ENCODE measurements at places on chromosomes 13 and 19.

GRCh38 chr13:89968470-89968869, 1379.0 kb upstream of the MIR17HG start:
- DNase-seq: no peak

DNA sequence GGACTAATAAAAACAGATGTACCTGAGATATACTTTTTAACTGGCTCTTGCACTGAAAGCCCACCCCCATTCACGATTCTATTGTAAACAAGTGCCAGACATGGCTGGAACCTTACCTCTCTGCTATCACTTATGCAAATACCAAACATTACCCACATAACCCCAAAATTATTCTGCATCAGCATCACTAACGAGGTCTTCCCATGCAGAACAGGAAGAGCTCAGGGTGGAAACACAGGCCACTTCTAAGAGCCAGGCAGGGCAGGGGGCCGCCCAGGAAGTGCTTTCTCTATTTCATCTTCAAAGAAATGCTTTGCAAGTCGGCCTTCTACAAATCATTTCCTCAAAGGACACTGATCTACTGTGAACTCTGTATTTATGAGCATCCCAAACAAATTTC, 7.3 kb downstream of the IRS2 start:
- DNase-seq: no peak

DNA sequence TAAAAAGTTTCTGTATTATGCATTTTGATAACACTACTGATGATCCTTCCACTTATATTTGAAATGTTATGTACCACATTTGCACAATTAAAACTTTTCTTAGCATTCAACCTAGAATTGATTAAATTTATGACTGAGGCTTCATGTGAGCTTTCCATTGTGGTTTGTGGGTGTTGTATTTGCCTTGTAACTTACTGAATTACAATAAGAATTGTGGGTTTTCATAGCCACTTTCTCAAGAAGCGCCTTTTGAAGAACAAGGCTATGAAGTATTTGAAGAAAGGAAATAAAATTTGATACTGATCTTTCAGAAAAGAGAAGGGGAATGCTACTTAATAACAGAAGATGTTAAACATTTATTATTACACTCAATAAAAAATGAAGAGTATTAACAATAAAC, 7.0 kb upstream of the TEX26 start:
- no peak for DNase-seq

- DNase-seq: no peak
These were observed 9.9 kb upstream of the CEACAM20 start for GRCh38 chr19:44539236-44539826.

- no peak for DNase-seq
These were observed 50.9 kb downstream of the PEPD start for GRCh38 chr19:33470686-33471085.

GRCh38 chr13:48511621-48512230, 21.2 kb downstream of the RCBTB2 start:
- no peak for DNase-seq

- no peak for DNase-seq
These were observed 17.9 kb upstream of the LILRB1 start for GRCh38 chr19:54612428-54612827.

- DNase-seq: no peak
These were observed 282.5 kb downstream of the ATP8A2 start for GRCh38 chr13:25654322-25654721.

GRCh38 chr19:40630571-40631160, 29.5 kb downstream of the LTBP4 start:
- no peak for DNase-seq

GRCh38 chr19:50646074-50646807, 3.0 kb upstream of the C19orf81 start:
- no peak for DNase-seq

- no peak for DNase-seq
These were observed 86.4 kb downstream of the CRYL1 start for GRCh38 chr13:20439261-20439660.

- no peak for DNase-seq
These were observed 31.1 kb downstream of the ZNF146 start for GRCh38 chr19:36246006-36246481.

GRCh38 chr19:42466521-42467182, 23.9 kb upstream of the CXCL17 start:
- DNase-seq: no peak

GRCh38 chr13:45490068-45490467, 25.3 kb downstream of the COG3 start:
- no peak for DNase-seq

DNA sequence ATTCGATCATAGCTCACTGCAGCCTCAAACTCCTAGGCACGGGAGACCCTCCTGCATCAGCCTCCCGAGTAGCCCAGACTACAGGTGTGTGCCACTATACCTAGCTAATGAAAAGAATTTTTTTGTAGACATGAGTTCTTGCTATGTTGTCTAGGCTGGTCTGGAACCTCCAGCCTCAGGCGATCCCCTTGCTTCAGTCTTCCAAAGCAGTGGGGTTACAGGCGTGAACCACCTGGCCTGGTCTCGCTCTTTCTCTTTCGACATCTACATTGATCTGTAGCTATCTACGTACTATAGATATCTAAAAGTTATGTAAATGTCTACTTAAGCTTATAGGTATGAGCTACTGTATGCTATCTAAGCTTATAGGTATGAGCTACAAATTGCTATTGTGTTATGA, 32.4 kb downstream of the NUMBL start:
- DNase-seq: no peak

DNA sequence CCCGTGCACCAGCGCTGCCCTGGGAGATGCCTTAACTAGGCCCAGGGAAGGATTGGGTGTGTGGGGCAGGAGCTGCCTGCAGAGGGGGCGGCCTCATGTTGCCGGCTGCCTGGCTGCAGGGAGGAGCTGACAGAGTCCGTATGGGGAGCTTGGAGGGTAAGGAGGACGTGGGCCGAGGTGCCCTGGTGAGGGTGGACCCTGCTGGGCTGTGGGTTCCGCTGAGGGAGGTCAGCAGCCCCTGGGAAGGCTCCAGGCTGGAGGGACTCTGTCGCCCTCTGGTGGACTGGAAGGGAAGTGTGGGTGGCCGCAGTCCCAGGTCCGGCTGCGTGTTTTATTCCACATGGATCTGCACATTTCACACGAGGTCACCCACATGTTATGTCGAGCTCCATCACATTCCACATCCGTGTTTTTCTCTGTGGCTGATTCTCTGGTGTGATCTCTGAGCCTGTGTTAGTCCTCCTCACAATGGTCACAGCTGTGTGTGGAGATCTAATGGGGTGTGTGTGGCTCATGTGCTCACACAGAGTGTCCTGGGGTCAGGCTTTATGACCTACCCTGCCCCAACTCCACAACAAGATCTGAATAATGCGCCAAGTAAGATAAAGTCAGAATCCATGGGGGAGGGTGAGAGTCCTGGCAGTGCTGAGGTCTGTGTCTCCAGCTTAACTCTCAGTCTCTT, 1.8 kb upstream of the CEACAM8 start:
- DNase-seq: peak; percentile 53

DNA sequence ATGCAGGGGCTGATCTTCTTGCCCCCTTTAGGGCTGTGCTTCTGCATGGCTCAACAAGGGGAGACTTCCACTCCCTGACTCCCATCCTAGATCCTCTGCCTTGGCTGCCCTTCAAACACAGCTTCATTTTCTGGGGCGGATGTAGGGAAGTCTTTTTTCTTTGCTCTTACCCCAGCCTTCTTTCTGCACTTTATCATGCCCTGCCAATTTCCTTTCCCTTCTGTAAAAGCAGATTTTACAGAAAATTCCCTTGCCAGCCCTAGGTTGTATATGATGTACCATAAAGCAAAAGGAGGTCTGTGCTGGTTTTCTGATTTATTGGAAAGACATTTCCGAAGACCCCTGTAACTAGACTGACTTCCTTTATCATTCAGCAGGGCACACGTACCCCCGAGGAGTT, 283.4 kb downstream of the SHISA2 start:
- no peak for DNase-seq

DNA sequence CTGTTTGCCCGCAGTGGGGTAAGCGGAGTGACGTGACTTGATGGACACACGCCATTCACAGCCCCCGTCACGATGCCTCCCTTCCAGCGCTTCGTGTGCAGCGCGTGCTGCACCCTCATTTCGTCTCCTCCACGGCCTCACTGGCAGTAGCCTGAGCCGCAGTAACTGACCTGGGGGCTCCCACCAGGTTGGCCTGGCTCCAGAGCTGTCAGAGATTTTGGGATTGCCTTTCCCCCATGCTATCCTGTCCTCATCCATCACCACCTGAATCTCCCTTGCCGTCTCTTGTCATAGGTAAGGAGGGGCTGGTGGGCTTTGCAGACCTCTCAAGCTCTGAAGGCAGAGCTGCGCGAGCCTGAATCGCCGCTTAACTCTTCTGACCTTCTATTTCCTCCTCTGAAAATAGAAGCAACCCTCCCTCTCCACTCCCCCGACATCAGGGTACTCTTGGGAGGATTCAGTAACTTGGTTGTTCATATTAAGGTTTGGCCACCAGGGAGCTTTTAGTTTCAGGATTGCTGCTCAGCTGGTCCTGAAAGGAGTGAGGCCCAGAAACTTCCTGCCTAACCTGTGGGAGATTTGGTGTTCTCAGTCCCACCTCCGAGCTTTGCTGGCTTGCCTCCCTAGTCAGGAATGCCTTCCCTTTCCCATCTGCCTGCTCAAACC, 27.9 kb downstream of the SIGLEC5 start:
- no peak for DNase-seq

- DNase-seq: no peak
These were observed 123.7 kb downstream of the CACNA1A start for GRCh38 chr19:13382633-13382938.

- DNase-seq: no peak
These were observed 2.2 kb downstream of the ZNF576 start for GRCh38 chr19:43598445-43599240.

GRCh38 chr19:55264531-55264930, 5.7 kb upstream of the PPP6R1 start:
- DNase-seq: no peak

GRCh38 chr13:113018676-113019465, 49.9 kb downstream of the MCF2L start:
- no peak for DNase-seq

GRCh38 chr13:33052506-33053280, 36.5 kb downstream of the KL start:
- no peak for DNase-seq

- no peak for DNase-seq
These were observed at the start of gene ATP8A2 for GRCh38 chr13:25371875-25372283. ATP8A2 (plus strand) TSS chr13:25371974; CDS start chr13:25372213, 239 bp downstream.

All from WERI-Rb-1 (cell line).